ENCODE measurements at places on chromosomes 4 and X. TPM values are rescaled to one million over a fixed set of nuclear protein-coding genes. Genes with fewer than 3 reads are reported as not detected.

DNA sequence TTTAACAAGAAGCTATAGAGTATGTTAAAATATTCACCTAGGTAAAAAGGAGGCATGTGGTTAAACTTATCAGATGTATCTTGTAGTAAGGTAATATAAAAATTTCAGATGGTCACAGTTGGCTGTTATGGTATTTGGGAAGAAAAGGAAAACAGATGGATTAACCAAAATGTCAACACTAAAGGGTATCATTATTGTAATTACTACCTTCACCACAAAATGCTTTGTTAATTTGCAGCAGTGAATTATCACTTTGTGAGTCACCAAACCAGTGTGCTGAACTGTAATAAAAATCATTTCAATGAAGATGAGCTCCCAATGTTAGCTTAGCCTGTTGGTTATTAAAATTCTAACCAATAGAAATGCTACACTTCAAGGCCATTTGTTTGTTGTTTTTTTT lies 233.9 kb downstream of the RPA4 start:
- no peak for DNase-seq

GRCh38 chr4:3261411-3262207 lies 12.7 kb downstream of the MSANTD1 start:
- DNase-seq = no peak

DNA sequence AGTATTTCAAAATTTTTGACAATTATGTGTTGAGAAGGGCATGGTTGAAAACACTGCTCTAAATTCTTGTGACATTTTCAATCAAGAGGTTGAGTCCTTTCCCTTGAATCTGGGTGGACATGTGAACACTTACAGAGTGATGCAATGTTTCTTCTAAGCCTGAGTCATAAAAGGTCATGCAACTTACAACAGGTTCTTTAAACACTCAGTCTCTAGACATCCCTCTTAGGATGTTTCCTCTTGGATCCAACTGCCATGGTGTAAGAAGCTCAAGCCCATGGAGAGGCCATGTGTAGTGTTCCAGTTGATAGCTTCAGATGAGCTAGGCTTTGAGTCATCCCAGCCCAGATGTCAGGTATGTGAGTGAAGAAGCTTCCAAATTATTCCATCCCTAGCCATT lies 232.2 kb upstream of the MAOA start:
- no peak for DNase-seq

GRCh38 chr4:157810137-157810774 lies 362.6 kb downstream of the GASK1B start:
- DNase-seq = no peak

GRCh38 chr4:138408758-138409157 lies 166.6 kb upstream of the SLC7A11 start:
- DNase-seq = no peak

DNA sequence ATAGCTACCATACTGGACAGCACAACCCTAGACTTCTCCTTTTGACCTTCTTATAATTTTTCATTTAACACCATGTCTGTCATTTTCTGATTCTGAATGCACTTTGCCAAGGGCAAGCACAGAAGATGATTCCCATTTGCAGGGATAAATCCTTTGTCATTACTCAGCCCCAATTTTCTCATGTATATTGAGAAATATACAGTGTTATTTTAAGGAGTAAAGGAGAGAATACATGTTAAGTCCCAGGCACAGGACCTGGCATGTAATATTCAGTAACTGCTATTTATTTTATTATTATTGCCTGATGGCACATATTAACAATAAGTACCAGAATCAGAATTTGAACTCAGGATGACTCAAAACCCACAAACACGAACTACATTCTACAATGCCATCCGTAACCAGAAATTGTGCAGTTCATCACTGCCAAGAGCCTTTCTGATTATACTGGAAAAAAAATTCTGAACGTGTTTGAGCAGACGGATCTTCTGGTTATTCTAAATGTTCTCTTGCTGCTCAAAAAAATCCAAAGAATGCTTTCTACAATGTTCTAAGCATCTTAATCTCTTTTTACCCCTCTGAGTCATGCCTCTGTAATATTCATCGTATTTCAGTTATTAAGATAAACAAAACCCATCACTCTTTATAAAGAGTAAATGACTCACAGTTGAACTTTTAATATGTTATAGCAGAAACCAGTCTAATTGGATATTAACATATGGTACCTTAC lies 170.0 kb downstream of the MID1 start:
- no peak for DNase-seq

GRCh38 chrX:138018145-138018799 lies 452.3 kb downstream of the ZIC3 start:
- no peak for DNase-seq

GRCh38 chr4:148016063-148016637 lies 284.3 kb downstream of the ARHGAP10 start:
- no peak for DNase-seq

FHDC1 gene
- total RNA-seq = 0.21 TPM

NHS gene
- 0.80 TPM for total RNA-seq
